C1 segment of cervical spinal cord (tissue), 14 donors: ENCODE measurements at places on chromosomes 3 and 15.

DNA sequence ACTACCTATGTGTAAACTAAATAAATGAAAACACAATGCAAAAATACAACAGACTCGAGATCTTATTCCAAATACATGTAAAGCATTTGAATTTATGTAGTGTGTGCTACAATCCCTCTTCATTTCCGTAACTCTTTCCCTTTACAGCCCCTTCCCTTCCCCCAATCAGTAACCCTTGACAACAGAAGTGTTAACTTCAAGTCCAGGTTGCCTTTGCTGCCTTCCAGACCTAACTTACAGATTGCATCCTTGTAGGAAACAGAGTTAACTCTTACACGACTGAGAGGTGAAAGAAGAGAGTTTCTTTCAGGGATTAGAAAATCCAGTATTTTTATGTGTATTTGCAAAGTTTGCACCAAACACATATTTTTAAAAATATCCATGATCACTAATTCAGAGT, 1.4 kb upstream of the ROBO1 start:
- no peak for DNase-seq

DNA sequence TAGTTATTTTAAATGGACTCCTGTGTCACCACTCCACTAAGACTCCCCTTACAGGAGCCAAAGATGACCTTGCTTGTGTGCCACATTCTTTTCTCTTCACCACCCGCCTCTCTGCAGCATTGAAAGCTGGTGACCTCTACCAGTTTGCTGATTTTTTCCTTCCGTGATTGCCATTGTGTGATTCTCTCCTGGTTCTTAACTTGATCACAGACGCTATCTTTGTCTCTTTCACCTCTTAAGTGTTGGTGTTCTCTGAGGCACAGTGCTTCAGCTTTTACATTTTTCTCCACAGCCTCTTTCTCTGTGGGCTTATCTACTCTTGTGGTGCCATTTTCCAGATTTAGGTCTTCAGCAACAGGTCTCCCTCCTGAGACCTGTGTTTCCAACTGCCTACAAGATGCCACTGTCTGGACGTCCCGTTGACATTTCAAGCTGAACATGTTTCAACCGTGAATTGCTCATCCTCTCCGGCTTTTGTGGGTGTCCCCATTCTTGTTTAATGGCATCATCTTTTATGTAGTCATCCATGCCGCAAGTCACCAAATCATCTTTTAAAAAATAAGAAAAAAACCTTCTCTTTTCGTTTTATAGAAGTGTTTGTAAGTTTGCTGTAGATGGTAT, 26.5 kb downstream of the IQGAP1 start:
- no peak for DNase-seq

DNA sequence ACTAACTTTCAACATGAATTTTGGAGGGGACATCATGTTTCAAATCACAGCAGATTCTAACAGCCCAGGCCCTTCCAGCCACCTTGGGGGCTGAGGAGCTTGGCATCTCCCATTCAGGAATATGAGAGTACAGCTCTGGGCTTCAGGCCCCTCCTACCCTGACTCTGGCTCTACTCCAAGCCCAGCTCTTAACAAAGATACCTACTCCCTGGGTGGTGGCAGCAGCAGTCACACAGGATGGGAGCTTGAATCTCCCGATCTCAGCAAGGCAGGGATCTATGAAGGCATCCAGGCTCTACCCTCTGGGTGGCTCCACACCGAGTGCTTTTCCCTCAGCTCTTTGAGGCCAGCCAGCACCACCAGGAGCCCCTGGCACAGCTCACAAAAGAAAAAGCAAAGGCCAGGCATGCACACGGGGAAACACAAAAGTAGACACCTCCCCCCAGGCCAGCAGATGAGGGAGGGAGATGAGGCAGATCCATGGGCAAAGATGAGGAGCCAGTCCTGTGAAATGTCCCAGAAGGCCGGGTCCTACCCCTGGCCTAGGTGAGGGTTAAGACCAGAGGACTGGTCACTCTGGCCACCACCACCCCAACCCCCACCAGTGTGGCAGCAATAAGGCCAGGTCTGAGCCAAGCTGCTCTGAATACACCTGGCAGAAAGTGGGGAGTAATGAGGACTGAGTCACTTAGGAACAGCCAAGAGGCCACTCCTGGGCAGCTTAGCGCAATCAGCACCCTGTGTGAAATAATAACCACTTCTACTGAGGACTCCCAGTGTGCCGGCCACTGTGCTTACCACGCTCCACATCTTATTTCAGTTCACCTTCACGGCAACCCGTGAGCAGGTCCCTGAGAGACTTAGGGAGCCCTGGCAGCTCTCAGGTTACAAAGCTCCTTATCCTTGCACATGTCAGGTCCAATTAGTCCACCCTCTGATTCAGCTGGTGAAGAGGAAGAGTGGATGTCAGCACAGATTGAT, 24.3 kb downstream of the PLA2G4F start:
- DNase-seq, result no peak

GRCh38 chr15:57147621-57148020, 228.7 kb upstream of the CGNL1 start:
- no peak for DNase-seq

DNA sequence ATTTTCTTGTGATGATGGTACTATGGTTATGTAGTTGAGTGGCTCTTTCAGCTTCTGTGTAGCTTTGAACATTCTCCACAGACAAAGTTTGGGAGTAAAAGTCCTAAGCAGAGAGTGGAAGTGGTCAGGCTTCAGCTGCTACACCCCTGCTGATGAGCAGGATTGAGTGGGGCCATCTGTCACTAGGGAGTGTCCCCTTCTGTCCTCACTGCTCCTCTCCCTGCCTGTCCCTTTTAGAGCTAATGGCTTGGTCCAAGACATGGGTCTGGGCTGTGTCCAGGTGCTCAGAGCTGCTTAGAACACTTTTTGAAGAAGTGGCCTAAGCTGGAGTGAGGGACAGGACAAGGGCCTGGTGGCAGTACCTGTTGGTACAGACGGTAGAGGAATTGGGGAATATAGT, 15.1 kb downstream of the MYZAP start:
- DNase-seq, result no peak

DNA sequence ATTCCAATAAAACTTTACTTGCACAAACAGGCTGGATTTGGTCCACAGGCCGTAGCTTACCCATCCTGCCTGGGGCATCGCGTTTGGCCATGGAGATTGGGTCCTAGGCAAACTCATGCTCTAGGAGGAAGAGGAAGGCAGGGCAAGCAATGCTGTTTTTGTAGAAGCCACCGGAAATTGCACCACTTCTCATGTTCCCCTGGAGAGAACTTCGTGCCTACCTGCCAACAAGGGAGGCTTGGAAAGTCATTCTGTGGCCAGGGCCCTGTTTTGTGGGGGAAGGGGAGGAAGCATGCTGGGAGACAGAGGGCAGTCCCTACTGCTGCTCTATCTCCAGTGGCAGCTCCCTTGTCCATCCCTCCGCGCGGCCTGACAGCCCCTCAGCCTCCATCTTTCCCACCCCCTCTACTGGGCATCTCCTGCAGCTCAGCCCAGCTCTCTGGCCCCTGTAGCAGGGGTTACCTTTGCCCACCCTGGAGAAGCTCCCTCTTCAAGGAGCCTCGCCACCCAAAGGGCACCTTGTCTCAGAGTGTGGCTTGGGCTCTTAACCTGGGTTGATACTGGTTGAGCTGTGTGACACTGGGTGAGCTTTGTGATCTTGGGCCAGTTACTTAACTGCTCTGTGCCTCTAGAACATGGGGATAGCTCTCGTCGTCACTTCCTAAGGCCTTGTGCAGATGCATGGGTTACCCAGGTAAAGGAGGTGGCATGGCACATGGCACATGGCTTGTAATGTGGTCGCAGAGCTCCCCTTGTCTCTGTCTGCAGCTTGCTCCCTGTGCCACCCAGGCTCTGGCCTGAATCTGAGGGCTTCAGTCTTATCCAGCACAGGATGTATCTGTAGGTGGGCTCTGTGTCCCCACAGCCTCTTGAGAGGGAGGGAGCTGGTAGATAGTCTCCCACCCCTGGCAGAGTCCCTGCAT, 6.1 kb downstream of the ABTB1 start:
- DNase-seq, result no peak

DNA sequence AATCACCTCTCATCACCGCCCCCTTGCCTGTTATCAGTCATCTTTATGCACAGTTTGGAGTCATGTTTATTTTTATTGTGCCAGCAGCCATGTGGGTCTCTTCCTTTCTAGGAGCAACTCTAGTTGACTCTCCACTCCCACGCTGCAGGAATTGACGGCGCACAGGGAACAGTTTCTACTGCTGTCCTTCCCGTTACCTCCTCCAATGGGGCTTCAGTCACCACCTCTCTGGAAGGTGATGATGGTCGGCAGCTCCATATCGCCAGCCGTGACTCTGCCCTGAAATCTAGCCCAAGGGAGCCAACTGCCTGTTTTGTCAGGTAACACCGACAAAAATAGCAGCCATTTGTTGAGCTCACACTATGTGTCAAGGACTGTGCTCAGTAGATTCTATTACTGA, 35.6 kb upstream of the FAM107A start:
- DNase-seq, result no peak

GRCh38 chr3:183038221-183038620, 57.9 kb upstream of the DCUN1D1 start:
- no peak for DNase-seq

DNA sequence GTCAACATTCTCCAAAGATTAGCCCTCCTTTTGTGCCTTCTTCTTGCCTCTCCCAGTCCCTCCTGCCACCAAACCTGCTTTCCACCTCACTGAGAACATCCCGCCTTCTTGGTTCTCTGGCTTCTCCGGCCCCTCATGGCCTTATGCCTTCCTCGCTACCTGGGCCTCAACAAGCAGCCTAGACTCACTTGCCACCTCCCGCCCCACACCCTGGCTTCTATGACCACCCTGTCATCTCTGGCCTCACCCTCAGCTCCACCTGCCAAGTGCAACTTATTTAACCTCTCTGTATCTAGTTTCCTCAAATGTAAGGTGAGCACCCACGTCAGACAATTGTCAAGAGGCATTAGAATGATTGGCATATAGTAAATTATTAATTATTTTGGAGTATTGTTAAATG, 68.8 kb upstream of the MEX3B start:
- no peak for DNase-seq

DNA sequence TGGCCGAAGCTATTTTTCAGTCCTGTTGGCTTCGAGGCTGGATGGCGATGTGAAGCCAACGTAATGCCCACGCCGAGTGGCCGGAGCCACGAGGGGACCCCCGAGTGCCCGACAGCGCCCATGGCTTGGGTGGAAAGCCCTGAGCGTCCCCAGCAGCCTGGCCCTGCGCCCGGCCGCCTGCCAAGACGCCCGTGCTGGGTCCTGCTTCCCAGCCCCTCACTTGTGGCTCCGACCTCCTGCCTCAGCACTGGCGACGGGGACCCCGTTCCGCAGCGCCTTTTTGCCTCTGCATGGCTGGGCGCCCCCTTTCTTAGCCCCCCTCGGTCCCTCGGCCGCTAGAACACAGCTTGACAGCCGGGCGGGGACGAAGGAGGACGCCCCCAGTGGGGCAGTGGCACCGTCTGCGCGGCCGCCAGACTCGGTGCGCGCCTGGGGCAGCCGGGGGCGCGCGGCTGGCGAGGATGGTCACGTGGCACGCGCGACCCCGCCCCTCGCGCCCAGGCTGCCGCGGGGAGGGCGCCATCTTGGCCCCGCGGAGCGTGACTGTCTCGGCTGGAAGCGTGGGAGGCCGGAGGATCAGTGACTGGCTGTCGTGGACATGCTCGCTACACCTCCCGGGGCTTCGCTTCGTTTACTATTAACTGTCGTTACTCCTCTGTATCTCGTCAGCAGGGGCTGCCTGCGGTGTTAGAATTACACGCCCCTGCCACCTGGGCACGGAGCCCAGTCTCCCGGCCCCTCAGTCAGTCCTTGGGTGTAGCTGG, 626 bp upstream of the GPR176 start:
- DNase-seq, result peak; percentile 28

GRCh38 chr15:45645026-45645980, 10.5 kb downstream of the SQOR start:
- no peak for DNase-seq

DNA sequence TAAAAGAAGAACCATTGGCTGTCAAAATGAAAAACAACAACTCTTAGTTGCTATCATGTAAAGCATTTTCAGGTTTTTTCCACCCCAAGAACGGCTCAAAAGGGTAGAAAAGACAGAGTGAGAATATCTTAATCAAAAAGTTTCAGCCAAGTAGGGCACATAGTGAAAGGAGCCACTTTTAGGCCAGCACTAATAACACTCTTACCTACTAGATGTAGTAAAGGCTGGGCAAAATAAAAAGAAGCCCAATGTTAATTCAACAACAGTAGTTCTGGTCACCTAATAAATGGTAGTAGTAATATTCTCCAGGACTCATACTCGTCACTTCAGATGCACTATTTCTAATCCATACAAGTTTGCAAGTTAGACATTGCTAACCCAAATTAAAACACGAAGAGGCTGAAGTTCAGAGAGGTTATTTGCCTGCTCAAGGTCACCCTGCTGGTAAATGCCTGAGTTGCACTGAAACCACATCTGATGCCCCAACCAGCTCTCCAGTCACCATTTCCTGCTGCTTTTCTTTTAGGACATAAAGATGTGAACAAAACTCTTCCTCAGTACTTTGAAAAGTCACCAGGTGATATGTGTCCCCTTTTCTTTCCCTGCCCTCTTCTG, 7.5 kb downstream of the GOLIM4 start:
- no peak for DNase-seq

DNA sequence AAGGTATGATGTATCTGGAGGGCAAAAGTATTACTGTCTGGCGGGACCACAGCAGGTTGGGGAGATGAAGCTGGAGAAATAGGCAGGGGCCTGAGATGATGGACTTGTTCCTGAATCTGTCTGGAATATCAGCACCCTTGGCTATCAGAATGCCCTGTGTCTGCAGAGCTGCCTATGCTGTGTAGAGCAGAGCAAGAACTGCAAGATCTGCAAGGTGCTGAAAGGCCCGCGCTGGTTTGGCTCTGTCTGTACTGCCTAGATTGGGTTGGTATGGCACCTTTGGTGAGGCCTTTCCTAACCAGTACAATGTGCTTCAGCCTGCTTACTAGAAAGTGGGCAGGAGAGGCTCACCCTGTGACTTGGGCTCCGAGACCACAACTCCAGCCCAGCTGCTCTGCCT, 96.8 kb downstream of the WDR76 start:
- no peak for DNase-seq

DNA sequence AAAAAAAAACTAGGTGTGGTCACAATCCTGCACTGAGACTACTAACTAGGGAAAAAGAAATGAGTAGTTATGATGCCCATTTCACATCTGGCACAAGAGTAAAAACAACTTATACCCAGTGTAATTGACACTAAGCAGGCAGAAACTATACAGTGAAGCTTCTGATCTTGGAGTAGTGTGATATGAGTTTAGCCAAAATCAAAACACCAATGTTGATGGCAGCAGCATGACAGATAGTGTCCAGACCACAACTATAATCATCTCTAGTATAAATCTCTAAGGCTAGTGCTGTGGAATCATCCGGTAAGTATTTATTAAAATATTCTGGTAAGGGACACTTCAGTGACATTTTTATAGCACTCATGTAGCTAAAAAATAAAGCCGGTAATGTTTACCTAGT, 108.5 kb upstream of the EPHA6 start:
- no peak for DNase-seq

GRCh38 chr3:9448071-9448470, 50.7 kb downstream of the SETD5 start:
- DNase-seq, result no peak

DNA sequence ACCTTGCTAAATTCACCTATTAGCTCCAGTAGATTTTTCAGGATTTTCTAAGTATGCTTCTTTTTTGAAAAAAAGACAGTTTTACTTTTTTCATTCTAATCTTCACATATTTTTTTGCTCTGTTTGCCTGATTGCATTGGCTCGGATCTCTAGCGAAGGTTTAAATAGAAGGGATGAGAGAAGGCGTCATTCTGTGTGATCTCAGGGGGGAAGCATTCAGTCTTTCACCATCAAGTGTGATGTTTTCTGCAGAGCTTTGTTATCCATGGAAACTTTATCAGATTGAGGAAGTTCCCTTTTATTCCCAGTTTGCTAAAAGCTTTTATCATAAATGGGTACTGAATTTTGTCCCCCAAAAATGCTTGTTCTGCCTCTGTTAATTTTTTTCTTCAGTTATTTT, 120.3 kb downstream of the LRRK1 start:
- no peak for DNase-seq
